Mammary epithelial cell (primary cell): ENCODE measurements at places on chromosomes 11 and 22. TPM values are rescaled to one million over a fixed set of nuclear protein-coding genes. Genes with fewer than 3 reads are reported as not detected.

The LAYN gene
- 0.37 and 0.56 TPM in 2 replicates for total RNA-seq

The LRRC74B gene
- total RNA-seq, result not detected

DNA sequence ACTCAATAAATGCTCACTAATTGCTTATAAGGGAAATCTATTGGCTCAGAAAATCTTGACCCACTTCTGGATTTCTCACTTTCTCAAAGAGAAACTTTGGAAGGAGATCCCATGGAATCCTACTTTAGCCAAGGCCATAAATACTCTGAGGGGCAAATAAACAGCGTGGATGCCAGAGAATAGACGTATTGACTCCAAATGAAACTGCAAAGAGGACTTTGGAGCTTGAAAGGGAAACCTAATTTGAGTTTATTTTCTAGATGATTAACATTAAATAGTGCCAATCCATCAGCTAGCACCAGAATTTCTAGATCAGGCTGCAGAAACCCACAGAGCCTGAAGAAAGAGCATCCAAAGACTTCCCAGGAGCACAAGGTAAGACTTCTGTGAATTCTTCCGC, at the start of gene MS4A18:
Gene MS4A18 (plus strand): TSS at position 301 of the 400 bp plus-strand sequence.
- no peak for DNase-seq

DNA sequence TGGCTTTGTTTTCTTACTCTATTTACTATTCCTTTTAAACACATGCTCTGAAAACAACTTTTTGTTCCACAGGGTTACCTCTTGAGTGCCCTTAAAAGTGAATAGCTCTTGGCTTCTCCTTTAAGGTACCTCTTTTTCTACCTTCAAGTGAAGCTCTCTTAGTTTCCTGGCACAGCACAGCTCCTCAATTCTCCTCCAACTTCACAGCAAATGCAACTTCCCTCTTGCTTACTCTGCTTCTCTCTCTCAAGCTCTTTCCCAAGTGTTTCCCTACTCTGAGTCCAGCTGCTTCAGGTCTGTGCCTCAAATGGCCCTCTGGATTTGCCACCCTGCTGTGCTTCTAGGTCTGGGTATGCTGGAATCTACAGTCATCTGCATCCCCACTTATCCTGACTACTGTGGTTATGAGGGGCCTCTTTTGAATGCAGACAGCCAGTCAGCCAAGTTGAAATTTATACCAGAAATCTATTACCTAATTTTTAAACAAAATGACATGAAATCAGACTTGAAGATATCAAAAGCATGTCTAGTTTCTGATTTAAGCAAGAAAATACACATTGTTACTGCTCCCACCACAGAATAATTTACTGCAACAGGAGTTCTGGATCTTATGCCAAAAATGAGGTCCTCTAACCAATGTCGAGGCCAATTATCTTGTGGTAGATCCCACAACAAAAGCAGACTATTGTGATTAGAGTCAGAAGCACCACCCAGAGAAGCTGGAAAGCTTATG, 371.1 kb downstream of the SOX6 start:
- no peak for DNase-seq

DNA sequence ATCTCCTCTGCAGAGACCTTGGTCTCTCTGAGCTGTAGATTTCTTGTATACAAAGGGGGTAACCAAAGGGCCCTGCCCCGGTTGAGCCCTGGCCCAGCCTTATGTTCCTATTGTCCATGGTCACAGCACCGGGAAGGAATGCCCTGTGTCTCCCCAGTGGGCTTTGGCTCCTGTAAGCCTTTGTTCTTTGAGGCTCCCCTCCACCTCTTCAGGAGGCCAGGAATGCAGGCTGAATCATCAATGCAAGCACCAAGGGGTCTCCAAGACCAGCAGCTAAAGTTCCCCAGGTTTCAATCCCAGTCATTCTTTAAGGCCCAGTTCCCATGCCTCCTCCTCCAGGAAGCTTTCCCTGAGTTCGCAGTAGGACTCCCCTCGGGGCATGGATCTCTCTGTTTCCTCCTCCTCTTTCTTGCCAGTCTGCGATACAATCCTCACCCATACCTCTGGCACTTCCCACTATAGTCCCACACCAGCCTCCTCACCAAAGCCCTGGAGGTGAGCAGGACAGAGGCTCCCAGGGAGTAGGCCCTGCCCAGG, 29.2 kb upstream of the KLHL35 start:
- DNase-seq, result no peak

The OR52I2 gene
- not detected in 2 replicates for total RNA-seq

The DNAJB7 gene
- not detected in 2 replicates for total RNA-seq

The HTR3A gene
- not detected in 2 replicates for total RNA-seq

- DNase-seq, result no peak
Observed at GRCh38 chr22:44413211-44413610, 84.8 kb downstream of the RTL6 start.

DNA sequence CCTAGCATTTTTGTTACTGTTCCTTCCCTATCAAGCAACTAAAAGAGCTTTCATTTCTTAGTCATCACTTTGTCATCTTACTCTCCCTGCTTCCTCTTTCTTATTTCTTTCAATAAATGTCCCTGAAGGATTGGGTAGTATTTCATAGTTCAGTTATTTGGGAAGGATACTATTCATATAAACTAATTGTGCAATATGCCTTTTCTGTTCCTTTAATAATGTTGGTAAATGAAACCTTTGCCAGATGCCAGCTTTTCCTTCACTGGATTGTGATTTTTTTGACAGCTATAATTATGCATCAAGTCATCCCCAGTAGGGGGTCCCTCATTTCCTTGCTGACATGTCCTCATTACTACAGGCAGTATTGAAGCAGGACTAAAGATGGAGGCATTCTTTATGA, 101.7 kb downstream of the ATM start:
- peak; percentile 5 for DNase-seq

DNA sequence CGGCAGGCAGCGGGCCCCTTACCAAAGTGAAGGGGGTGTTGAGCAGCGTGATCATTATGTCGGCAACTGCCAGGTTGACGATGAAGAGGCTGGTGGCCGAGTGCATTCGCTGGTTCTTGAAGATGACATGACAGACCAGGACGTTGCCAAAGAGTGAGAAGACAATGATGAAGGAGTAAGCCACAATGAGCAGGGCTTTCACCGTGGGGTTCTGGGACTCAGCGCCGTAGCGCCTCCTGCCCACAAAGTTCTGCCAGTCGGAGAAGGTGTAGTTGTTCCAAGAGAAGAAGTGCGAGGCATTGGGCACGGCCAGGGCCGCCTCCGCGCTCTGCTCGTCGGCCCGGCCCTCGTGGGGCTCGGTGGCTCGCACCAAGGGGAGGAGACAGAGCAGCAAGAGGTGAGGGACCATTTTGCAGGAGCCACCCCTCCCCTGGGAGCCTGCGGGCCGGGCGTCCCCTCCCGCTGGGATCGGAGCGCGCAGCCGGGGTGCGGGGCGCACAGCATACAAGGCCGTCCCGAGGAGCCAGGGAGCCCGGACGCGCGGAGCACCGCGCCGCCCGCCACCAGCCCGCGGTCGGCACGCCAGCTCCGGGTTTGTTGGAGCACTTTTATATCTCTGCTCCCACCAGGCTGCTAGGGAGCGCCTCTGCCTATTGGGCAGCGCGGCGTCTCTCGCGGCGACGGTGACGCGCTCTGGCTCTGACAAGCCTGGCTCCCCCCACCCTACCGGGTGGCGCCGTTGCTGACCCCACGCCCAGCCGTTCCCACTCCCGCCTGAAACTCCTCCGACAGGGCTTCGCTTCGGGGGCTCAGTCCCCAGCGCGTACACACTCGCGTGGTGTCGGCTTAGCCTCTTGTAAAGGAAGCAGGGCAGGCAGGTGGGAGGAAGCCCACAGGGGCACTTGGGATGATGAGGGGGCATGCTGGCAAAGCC, at the start of gene GPR83:
Gene GPR83 (minus strand): TSS at position 581 of the 934 bp plus-strand sequence. CDS start 172 bp downstream, at position 409.
- peak; percentile 23 for DNase-seq

GRCh38 chr11:120063686-120064340, 74.1 kb downstream of the TRIM29 start:
- DNase-seq, result no peak

The MYRF gene
- total RNA-seq, result under 0.01 TPM

The KRTAP5-1 gene
- not detected in 2 replicates for total RNA-seq
